ENCODE measurements at places on chromosomes 3 and 15.

DNA sequence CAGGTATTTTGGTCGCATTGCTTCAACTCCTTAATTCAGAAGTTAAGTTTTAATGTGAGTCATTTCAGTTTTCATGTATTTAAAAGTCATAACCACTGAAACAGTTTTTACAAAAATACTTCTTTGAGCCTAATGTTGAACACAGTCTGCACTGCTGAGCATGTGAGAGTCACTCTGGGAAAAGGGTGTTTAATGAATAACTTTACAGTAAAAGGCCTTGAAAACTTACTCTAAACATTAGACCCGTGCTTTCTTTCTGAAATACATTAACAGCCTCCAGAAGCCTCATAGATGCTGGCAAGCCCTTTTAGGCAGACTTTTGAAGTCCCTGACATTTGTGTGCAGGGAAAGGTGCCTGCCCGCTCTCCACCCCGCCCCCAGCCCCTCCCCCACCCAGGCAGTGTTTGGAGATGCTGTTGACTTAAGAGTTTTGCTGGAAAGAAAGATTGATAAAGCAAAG, 68.9 kb upstream of the NR2F2 start:
- no peaks in the 10 kb centered on the region for H3K27me3 ChIP-seq
- peaks cover 50% of the 10 kb centered on the region for H3K4me1 ChIP-seq
- peak overlapping the region; percentile 96 for H3K27ac ChIP-seq
- H3K4me3 ChIP-seq: no peak overlapping the region
- no peaks in the 10 kb centered on the region for H3K36me3 ChIP-seq
- peak; percentile 38 for DNase-seq

DNA sequence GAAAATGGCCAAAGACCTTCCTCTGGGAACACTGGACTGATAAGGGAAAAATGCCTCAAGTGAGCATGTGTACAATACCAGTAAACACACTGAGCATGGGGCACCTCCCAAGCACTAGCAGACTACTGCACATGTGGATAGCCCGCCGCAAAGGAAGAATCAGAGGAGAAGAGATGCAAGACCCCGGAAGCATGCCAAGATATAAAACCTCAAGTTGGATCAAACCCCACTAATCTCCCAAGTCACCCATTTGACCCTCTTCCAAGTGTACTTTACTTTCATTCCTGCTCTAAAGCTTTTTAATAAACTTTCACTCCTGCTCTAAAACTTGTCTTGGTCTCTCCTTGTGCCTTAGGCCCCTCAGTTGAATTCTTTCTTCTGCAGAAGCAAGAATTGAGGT, 121.1 kb upstream of the PLAAT1 start:
- no peak for DNase-seq
- no peak overlapping the region for H3K4me3 ChIP-seq
- H3K27me3 ChIP-seq: no peaks in the 10 kb centered on the region
- no peaks in the 10 kb centered on the region for H3K36me3 ChIP-seq
- no peak overlapping the region for H3K27ac ChIP-seq

DNA sequence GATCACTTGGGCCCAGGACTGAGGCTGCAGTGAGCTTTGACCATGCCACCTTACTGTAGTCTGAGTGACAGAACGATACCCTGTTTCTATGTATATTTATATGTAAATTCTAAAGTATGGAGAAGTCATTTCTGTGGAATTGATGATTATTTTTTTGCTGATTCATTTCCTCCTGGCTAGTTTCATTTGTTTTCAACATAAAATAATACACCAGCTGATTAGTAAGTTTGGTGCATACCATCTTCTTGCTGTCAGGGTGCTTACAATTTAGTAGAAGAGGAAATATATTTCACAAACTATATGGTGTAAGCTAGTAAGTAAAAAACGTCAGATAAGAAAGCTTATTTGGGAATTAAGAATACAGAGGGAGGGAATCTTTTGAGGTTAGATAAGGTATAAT, 36.0 kb downstream of the SLC25A26 start:
- no peak overlapping the region for H3K4me3 ChIP-seq
- peaks cover 7% of the 10 kb centered on the region for H3K36me3 ChIP-seq
- no peaks in the 10 kb centered on the region for H3K27me3 ChIP-seq
- H3K4me1 ChIP-seq: no peaks in the 10 kb centered on the region
- DNase-seq: no peak
- no peak overlapping the region for H3K27ac ChIP-seq

DNA sequence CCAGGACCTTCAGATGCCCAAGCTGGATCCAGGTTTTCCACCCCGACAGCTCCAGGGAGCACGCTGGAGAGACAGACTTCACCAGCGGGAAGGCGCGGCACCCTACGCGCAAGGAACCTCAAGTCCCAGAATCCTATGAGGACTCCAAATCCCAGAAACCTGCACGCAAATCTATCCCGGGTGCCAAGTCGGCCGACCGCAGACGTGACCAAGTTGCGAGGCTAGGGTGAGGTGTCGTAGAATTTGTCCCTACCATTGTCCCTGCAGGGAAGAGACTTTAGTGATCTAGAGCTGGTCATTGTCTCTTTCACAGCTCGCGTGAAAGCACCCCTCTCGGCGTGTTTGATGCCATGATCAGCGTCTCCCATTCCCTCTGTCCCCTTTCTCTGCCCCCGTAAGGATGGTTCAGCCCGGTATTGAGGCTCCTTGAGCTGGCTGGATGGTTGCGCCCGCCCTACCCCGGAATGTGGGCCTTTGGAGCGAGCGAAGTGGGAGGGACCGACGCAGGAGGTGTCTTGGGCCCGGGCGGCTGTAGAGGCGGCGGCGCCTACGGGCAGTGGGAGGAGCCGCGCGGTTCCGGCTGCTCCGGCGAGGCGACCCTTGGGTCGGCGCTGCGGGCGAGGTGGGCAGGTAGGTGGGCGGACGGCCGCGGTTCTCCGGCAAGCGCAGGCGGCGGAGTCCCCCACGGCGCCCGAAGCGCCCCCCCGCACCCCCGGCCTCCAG, at the start of gene PRKCI:
Gene PRKCI, plus strand, starts transcription at position 501 of the 723 bp plus-strand sequence. CDS start 246 bp downstream, outside the sequence.
- H3K4me1 ChIP-seq: no peaks in the 10 kb centered on the region
- H3K36me3 ChIP-seq: no peaks in the 10 kb centered on the region
- H3K27ac ChIP-seq: peak within 1 kb of the TSS; percentile 88
- H3K4me3 ChIP-seq: peak within 1 kb of the TSS; percentile 85

Measured in large intestine (tissue), 12 donors.